ENCODE measurements at places on chromosomes 7 and 10. TPM values are rescaled to one million over a fixed set of nuclear protein-coding genes. Genes with fewer than 3 reads are reported as not detected.
A peak's percentile ranks its signal among the peaks of the same experiment; 100 is the strongest.

OR9A2 gene
- total RNA-seq, result not detected

LRRC17 gene
- 0.39 TPM for total RNA-seq

FAM25A gene
- total RNA-seq, result not detected

NACAD gene
- 1.0 TPM for total RNA-seq

PON1 gene
- not detected for total RNA-seq

PRF1 gene
- total RNA-seq, result not detected

- no peak overlapping the region for H3K4me3 ChIP-seq
- H3K27ac ChIP-seq, result no peak overlapping the region
- DNase-seq, result no peak
- no peaks in the 10 kb centered on the region for H3K4me1 ChIP-seq
- H3K36me3 ChIP-seq, result no peaks in the 10 kb centered on the region
Measured at GRCh38 chr7:119270644-119271043, 1002.3 kb upstream of the KCND2 start.

- no peak overlapping the region for H3K27ac ChIP-seq
- no peaks in the 10 kb centered on the region for H3K4me1 ChIP-seq
- H3K4me3 ChIP-seq, result no peak overlapping the region
- no peak for DNase-seq
Measured at GRCh38 chr10:125166658-125167057, 6.3 kb upstream of the CTBP2 start.

- H3K36me3 ChIP-seq, result no peaks in the 10 kb centered on the region
- DNase-seq, result no peak
- H3K4me3 ChIP-seq, result no peak overlapping the region
- no peaks in the 10 kb centered on the region for H3K27me3 ChIP-seq
- no peak overlapping the region for H3K27ac ChIP-seq
Measured at GRCh38 chr10:104735036-104735756, 94.1 kb downstream of the SORCS3 start.

DNA sequence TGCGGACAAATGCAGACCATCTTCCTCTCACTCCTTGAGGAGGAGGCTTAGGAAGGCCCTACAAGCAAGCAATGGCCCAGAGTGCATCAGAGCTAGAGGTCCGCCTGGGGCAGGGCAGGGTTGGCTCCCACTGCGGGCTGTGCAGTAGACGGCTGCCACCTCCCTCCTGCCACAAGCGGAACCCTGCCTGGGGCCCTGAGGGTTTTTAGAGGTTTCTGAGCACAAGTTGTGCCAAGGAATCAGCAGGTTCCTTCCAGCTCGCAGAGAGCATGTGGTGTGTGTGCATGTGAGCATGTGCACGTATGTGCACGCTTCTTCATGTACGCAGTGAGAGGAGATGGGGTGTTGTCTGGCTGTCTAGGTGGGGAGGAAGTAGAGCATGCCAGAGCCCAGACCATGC lies 25.9 kb upstream of the SMARCD3 start:
- H3K27me3 ChIP-seq, result no peaks in the 10 kb centered on the region
- H3K36me3 ChIP-seq, result no peaks in the 10 kb centered on the region
- peaks cover 12% of the 10 kb centered on the region for H3K4me1 ChIP-seq
- H3K4me3 ChIP-seq, result no peak overlapping the region
- no peak overlapping the region for H3K27ac ChIP-seq
- DNase-seq, result no peak

GRCh38 chr7:71705901-71706596 lies 574.1 kb downstream of the GALNT17 start:
- no peak for DNase-seq
- no peak overlapping the region for H3K27ac ChIP-seq
- H3K27me3 ChIP-seq, result no peaks in the 10 kb centered on the region
- no peaks in the 10 kb centered on the region for H3K4me1 ChIP-seq

GRCh38 chr10:86944471-86944870 lies 12.9 kb downstream of the MMRN2 start:
- H3K36me3 ChIP-seq, result no peaks in the 10 kb centered on the region

GRCh38 chr7:100044718-100045117 lies 4.9 kb upstream of the ZSCAN21 start:
- H3K4me1 ChIP-seq, result peaks cover 13% of the 10 kb centered on the region
- no peak overlapping the region for H3K27ac ChIP-seq
- peak; percentile 29 for DNase-seq
- H3K36me3 ChIP-seq, result no peaks in the 10 kb centered on the region

DNA sequence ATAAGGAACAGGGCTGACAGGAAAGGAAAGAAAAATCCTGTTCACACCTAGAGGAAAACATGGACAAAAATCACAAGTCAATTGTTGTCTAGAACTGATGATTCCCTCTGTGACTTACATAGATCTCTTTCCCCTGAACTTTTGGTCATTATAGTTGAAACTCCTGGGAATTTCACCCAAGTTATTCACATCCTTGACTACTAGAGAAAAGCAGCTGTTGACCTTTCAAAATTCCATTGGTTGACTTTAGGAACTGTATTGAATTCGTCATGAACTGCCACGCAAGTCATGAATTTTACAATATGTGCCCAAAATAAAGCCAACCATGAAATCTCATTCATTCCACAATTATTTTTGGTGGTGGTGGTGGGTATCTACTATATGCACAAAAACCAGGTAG lies 104.3 kb downstream of the UBE2H start:
- H3K27ac ChIP-seq, result no peak overlapping the region
- DNase-seq, result no peak
- H3K4me3 ChIP-seq, result no peak overlapping the region
- no peaks in the 10 kb centered on the region for H3K36me3 ChIP-seq

All from Caco-2 (cell line).